ENCODE measurements at places on chromosomes 12 and 14. TPM values are rescaled to one million over a fixed set of nuclear protein-coding genes. Genes with fewer than 3 reads are reported as not detected.

DNA sequence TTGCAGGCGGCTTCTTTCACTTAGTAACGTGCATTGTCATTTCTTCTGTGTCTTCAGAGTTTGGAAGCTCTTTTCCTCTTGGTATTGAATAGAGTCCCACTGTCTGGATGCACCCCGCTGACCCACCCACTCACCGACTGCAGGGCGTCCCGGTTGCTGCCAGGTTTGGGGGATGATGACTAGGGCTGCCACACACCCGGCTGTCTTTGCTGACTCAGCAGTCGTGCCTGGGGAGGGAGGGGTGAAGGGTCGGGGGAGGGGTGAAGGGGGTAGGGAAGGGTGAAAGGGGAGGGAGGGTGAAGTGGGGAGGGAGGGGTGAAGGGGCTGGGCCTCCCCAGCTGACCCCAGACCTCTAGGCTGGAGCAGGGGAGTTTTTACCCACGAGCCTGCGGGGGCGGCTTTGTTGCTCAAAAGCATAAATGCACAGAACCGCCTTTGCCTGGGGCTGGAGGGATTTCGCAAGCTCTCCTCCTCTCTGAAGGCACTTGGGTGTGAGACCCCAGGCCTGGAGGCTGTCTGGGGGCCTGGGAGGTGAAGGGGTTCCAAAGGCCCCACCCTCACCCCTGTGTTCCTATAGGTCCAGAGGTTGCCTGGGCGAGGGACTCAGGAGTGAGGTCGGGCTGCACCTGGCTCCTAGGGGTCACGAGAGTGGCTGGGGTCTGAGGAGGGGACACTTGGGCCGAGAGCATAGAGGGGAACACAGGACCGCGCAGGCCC lies 31.3 kb upstream of the ULK1 start:
- DNase-seq = no peak

- peak; percentile 14 for DNase-seq
Observed at GRCh38 chr12:62606654-62607053, 140.0 kb downstream of the MON2 start.

DNA sequence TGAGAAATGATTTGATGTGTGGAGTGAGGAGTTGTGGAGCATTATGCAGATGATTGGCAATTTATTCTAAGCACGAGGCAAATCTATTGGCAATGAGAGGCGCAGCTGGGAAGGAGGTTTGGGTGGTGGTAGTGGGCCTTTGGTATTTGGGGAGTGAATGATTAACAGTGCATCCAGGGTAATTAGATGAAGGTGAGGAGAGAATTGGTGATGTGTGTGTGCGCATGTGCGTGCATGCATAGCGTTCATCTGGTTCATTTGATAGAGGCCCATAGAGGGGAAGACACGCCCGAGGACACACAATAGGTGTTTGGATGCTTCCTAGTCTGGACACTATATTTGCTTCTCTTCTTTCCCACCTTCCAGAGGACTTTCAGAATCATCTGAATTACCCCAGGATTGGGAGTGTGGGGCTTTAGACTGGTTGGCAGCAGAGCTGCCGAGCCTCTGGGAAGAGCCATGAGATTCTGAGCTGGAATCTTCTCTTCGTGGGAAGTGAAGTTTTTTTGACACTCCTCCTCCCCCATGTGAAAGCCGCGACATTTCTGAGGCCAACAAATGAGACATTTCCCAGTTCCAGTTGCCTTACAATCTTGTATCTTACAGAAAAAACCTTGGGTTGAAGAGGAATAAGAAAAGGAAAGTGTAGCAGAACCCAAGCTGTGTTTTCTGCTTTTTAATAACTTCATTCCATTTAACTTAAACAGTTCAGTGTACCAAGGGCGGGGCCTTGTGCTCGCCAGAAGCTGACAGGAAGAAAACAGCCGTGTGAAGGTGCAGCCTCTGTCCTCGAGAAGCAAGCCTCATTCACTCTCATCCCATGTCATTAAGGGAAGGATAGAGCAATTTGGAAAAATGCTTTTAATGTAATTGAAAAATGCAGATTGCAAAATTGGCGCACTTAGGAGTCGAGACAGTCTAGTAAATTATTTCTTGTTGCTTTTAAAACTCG lies 65.2 kb downstream of the SLC25A47 start:
- DNase-seq = no peak

- no peak for DNase-seq
Observed at GRCh38 chr14:95046711-95047681, 110.3 kb downstream of the DICER1 start.

DNA sequence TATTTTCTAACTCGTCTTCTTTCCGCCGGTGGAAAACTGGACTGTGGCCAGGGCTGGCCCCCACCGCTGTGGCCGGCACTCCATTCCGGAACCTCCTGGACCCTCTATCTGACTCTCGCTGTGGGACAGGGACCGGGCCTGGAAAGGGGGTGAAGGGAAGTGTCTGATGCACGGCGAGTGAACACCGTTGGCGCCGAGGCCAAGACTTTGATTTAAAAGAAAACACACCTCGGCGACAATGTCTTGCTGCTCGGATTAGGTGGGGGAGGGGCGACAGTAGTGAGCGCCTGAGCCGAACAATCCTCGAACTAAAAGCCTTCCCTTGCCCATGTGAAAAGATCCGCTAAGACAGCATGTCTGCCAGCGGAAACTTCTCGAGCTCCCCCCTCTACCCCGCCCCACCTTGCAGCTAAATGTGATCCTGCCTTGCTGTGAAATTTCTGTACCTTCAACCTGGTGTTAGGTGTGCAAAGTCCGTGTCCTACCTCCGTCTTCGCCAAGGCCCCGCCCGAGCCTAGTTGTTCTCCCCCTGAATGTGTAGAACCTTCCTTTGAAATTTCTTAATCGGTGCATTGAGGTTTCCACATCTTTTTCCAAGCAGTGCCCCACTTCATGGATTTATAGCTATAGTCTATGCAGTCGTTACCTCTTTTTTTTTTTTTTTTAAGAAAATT lies 862 bp upstream of the HOTAIR start:
- DNase-seq = no peak

DNA sequence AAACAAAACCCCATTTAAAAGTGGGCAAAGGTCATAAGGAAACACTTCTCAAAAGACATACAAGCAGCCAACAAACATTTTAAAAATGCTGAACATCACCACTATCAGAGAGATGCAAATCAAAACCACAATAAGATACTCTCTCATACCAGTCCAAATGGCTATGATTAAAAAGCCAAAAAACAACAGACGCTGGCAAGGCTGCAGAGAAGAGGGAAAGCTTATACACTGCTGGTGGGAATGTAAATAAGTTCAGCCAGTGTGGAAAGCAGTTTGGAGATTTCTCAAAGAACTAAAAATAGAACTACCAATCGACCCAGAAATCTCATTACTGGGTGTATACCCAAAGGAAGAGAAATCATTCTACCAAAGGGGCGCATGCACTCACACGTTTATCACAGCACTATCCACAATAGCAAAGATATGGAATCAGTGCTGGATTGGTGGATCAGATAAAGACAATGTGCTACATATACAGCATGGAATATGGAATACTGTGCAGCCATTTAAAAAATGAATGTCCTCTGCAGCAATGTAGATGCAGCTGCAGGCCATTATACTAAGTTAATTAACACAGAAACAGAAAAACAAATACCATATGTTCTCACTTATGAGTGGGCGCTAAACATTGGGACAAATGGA lies 102.1 kb upstream of the DAAM1 start:
- DNase-seq = peak; percentile 51

DNA sequence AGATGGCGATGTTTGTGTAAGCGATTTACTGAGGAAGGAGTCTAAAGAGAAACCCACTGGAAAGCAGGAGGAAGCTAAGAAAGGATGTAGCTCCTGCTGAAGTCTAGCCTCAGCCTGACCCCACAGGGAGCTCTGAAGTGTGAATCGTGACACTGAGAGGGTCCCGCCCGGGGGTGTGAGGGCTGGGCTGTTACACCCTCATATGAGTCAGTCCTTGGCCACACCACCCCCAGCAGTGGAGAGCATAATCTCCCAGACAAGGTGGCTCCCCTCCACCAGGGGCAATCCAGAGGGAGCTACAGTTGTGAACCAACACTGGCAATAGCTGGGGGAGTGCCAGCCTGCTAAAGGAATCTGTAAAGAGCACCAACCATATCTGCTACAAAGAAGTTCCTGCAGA lies 31.5 kb downstream of the SVOP start:
- no peak for DNase-seq

- no peak for DNase-seq
Observed at GRCh38 chr12:56801661-56802622, 38.8 kb downstream of the HSD17B6 start.

GRCh38 chr12:1878695-1879094 lies 39.8 kb downstream of the CACNA2D4 start:
- DNase-seq = no peak

DNA sequence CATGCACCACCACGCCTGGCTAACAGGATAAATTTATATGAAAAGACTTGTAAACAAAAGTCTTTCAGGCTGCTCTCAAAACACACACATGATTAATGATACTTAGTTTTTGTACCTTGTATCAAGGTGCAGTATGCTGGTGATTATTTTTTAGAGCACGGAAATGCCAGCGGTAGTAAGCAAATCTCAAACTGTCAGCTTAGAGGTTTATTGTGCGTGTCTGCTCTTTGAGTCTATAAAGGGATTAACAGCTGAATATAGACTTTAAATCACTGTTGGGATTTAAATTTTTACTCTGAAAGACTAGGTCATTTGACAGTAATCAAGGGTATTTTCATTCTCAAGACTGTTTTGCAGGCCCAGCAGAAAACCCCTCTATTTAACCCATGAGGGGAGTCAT lies 50.5 kb downstream of the PLEKHA5 start:
- DNase-seq = no peak

GRCh38 chr12:11633968-11634367 lies 15.5 kb upstream of the ETV6 start:
- no peak for DNase-seq

- DNase-seq = no peak
Observed at GRCh38 chr14:99147366-99147740, 124.6 kb downstream of the BCL11B start.

DNA sequence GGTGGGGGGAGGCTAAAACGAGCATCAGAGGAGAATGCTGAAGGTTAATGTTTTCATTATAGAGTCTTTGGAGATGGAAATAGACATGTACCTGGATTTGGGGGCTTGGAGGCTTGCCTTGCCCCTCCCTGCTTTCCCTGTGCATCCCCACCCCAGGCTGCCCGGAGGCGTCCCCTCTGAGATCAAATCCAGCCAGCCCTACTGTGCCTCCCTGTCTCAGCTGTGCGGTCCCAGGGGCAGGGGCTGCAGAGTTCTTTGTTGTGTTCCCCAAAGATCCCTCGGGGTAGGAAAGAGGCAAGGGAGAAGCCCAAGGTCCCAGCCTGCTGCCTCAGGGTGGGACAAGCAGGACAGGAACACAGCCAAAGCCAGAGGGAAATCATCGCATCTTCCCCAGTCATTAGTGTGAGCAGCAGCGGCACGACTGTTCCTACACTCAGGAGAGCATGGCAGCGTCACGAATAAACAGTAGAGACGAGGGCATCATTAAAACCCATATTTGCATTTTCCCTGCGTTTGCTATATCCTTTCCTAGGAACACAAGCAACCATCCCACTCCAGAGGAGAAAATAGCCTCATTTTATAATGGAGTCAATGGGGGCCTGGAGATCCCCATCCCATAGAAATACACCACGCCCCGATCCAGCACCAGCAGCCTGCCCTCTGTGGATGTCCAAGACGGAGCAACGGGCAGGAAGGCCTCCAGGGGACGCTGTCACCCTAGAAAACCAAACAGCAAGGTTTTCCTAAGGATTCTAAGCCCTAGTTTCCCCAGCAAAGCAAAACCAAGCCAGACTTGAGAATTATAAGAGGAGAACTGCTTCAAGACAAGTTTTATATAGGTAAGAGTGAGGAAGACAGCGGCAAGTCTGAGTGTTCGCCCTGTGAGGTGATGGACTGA lies 32.4 kb downstream of the ANO2 start:
- no peak for DNase-seq

- DNase-seq = no peak
Observed at GRCh38 chr14:102180248-102180998, 40.7 kb downstream of the WDR20 start.

DNA sequence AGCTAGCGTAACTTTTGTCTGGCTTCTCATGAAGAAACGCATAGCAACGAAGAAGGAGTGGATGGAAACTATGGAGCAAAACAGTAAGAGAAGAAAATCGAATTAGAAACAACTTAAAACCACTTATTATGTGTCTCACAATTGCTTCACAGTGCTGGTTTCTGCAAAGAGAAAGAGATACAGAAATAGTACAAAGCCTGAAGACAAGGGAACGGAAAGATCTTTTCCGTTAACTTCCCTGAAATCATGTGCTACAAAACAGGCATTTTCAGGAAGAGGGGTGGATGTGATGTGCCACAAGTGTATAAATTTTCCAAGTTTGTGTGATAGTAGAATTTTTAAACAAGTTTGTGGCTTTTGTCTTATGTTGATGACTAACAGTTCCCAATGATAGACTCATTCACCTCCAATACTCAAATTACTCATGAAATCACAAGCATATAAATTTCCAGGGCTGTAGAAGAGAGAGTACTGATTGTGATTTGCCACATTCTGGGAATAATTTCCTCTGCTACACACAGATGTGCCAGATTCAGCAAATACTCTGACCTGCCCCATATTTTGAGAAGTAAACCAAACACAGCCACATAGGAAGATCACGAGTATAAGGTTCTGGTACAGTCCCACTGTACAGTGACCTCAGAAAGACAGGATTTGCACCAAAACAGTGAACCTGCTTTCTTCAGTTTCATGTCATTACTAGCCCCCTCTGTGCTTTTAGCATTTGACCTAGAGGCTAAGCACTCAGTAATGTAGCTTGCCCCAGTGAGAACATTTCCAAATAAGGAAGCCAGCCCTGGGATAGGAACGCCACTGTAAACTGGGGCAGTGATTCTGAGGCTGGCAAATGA lies 41.4 kb upstream of the PPFIA2 start:
- peak; percentile 1 for DNase-seq

DNA sequence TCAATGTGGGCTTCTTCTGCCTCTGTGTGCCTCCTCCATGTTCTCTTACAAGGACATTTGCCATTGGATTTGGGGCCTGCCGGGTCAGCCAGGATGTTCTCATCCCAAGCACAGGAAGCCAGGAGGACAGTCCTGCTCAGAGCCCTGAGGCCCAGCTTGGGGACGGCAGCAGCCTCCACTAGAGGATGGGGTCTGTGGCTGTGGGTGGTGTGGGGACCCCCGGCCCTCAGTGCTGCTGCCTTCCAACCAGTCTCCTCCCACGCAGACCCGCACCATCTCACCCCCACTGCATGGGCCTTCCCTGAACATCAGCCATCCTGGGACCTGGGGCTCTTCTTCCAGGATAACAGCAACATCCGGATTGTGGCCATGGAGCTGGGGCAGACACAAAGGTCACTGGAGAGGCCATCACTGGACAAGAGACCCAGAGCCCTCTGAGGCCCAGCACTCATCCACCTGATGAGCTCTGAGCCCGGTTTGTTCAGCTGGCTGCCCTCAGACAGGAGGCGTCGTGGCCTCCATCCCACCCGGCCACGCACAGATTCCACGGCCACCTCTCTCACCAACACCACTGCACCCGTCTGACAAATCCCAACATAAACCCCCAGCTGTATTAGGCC lies 56.5 kb upstream of the C14orf180 start:
- DNase-seq = no peak

- DNase-seq = peak; percentile 1
Observed at GRCh38 chr14:81062816-81063215, 107.4 kb downstream of the TSHR start.

The RPL41 gene
- total RNA-seq = 12,570 TPM

The AQP2 gene
- total RNA-seq = not detected

The PLA2G1B gene
- total RNA-seq = not detected

The BDKRB1 gene
- not detected for total RNA-seq

The SPSB2 gene
- 8.0 TPM for total RNA-seq

The KCNMB4 gene
- 2.0 TPM for total RNA-seq
